ENCODE measurements at places on chromosomes 3 and 15. TPM values are rescaled to one million over a fixed set of nuclear protein-coding genes. Genes with fewer than 3 reads are reported as not detected.

Gene ARL14
- 0.72 TPM for total RNA-seq

Gene TEX55
- not detected for total RNA-seq

- H3K27me3 ChIP-seq = no peaks in the 10 kb centered on the region
- peak; percentile 81 for DNase-seq
- peaks cover 12% of the 10 kb centered on the region for H3K4me1 ChIP-seq
- H3K36me3 ChIP-seq = no peaks in the 10 kb centered on the region
- peak overlapping the region; percentile 5 for H3K4me3 ChIP-seq
These were observed 479.8 kb downstream of the NAALADL2 start for GRCh38 chr3:175338775-175339535.

DNA sequence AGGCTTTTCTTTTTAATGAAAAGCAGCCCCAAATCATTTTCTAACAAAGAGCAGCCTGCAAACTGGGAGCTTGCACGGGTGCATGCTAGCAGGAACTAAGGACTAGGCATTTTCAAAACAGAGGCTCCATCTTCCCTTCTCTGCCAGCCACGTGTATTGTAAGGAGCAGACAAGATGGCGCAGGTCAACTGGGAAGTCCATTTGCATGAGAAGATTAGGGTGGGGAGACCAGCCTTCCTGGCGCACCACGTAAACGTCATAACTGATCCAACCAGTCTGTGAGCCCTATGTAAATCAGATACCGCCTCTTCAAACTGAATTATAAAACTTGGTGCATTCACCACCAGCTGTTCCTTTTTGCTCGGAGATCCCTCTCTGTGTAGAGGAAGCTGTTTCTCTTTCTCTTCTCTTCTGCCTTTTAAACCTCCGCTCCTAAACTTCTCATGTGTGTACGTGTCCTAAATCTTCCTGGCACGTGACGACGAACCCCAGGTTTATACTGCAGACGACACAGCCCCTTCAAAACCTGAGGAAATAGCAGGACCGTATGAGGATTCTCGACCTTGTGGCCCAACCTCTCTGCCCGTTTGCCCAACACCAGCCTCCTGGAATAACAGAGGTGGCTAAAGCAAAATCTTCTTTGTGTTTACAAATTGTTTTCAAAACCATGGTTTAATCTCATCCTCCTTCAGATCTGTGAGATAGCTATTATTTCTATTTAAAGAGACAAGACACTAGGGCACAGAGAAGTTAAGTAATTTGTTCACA is 26.4 kb upstream of the SLC30A4 start:
- DNase-seq = no peak
- no peaks in the 10 kb centered on the region for H3K27me3 ChIP-seq
- H3K4me3 ChIP-seq = no peak overlapping the region
- peak overlapping the region; percentile 76 for H3K27ac ChIP-seq
- peaks cover 14% of the 10 kb centered on the region for H3K4me1 ChIP-seq

DNA sequence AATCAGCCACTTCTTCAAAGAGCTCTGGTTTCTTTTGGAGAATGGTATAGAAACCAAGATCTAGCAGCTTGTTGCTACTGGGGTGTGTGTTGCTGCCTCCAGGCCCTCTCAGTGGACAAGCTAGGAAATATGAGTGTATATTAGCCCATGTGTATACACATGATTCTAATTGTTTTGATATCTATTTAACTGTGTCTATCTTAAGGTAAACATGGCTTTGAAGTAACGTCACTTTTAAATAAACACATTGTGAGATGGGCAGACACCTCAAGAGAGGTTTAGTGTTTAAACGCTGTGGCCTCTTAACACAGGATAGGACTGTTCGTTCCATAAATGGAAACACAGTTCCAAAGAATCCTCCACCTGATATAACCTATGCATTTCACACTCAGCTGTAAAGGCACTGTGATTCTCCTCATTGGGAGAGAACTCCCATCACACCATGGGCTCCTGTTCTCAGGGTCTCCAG is 87.0 kb downstream of the GMPS start:
- H3K36me3 ChIP-seq = no peaks in the 10 kb centered on the region
- no peak for DNase-seq
- no peak overlapping the region for H3K4me3 ChIP-seq
- no peaks in the 10 kb centered on the region for H3K4me1 ChIP-seq

- H3K36me3 ChIP-seq = no peaks in the 10 kb centered on the region
- no peak overlapping the region for H3K4me3 ChIP-seq
- H3K4me1 ChIP-seq = peaks cover 6% of the 10 kb centered on the region
- no peak overlapping the region for H3K27ac ChIP-seq
- DNase-seq = no peak
These were observed 596.9 kb downstream of the ZBBX start for GRCh38 chr3:166783206-166783605.

GRCh38 chr15:42929306-42929848 is 8.8 kb upstream of the TTBK2 start:
- no peak overlapping the region for H3K4me3 ChIP-seq
- no peak for DNase-seq
- H3K27me3 ChIP-seq = no peaks in the 10 kb centered on the region
- H3K36me3 ChIP-seq = no peaks in the 10 kb centered on the region
- H3K4me1 ChIP-seq = no peaks in the 10 kb centered on the region
- H3K27ac ChIP-seq = no peak overlapping the region

Gene BCHE
- total RNA-seq = not detected

GRCh38 chr3:69741032-69741767 is 1.9 kb downstream of the MITF start:
- no peaks in the 10 kb centered on the region for H3K36me3 ChIP-seq
- DNase-seq = no peak
- no peak overlapping the region for H3K27ac ChIP-seq
- peaks cover 13% of the 10 kb centered on the region for H3K4me1 ChIP-seq
- no peak overlapping the region for H3K4me3 ChIP-seq

Gene SPINT1
- 57.9 TPM for total RNA-seq

GRCh38 chr15:75231836-75232235 is 26.3 kb upstream of the GOLGA6C start:
- no peak overlapping the region for H3K27ac ChIP-seq
- no peaks in the 10 kb centered on the region for H3K4me1 ChIP-seq
- peaks cover 53% of the 10 kb centered on the region for H3K27me3 ChIP-seq

GRCh38 chr3:75342425-75342824 is 321.7 kb upstream of the FRG2C start:
- H3K4me1 ChIP-seq = no peaks in the 10 kb centered on the region
- no peak overlapping the region for H3K27ac ChIP-seq
- no peaks in the 10 kb centered on the region for H3K36me3 ChIP-seq
- no peak overlapping the region for H3K4me3 ChIP-seq
- no peak for DNase-seq

Gene ATP8B4
- not detected for total RNA-seq

- peaks cover 77% of the 10 kb centered on the region for H3K27me3 ChIP-seq
- peak; percentile 8 for DNase-seq
- no peaks in the 10 kb centered on the region for H3K4me1 ChIP-seq
- no peak overlapping the region for H3K4me3 ChIP-seq
- H3K36me3 ChIP-seq = no peaks in the 10 kb centered on the region
- no peak overlapping the region for H3K27ac ChIP-seq
These were observed 311.1 kb downstream of the ZPLD1 start for GRCh38 chr3:102745881-102746280.

- no peaks in the 10 kb centered on the region for H3K27me3 ChIP-seq
- H3K27ac ChIP-seq = no peak overlapping the region
- no peaks in the 10 kb centered on the region for H3K4me1 ChIP-seq
- H3K4me3 ChIP-seq = no peak overlapping the region
- DNase-seq = no peak
- peaks cover 8% of the 10 kb centered on the region for H3K36me3 ChIP-seq
These were observed 258.7 kb downstream of the SLCO3A1 start for GRCh38 chr15:92112180-92112579.

Gene RAD18
- 27.5 TPM for total RNA-seq

- H3K27me3 ChIP-seq = no peaks in the 10 kb centered on the region
- no peak for DNase-seq
- no peaks in the 10 kb centered on the region for H3K4me1 ChIP-seq
- no peak overlapping the region for H3K27ac ChIP-seq
These were observed 665.5 kb upstream of the NAALADL2 start for GRCh38 chr3:174193604-174194003.

Gene CACNA2D2
- not detected for total RNA-seq

DNA sequence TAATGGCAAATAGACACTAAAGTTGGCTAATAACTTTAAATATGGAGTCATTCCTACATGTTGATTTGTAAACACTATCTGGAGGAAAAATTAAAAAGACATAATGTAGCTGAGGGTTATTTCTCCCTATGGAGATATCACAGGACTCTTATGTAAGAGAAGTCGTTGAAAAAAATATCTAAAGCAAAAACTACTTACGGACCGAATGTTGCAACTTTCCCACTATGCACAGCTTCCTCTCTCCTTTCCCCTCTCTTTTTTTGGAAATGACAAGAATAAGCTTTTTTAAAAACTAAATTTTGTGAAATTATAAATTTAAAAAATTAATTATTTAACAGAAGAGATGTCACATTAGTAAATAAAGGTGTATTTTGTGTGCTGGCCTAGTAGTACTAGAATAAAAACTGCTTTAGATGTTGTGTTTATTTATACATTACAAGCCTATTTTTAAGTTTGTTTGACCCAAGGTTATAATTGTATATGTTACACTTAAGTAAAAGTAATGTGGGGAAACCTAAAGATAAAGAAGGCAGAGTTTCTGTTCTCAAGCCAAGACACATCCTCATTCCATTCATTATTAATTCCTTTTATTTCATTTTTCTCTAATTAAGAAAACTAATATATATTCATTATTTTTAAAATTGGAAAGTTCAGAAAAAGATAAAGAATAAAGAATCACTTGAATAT is 20.7 kb upstream of the PPARG start:
- H3K4me3 ChIP-seq = no peak overlapping the region
- no peak overlapping the region for H3K27ac ChIP-seq
- no peaks in the 10 kb centered on the region for H3K27me3 ChIP-seq
- no peaks in the 10 kb centered on the region for H3K36me3 ChIP-seq
- peaks cover 12% of the 10 kb centered on the region for H3K4me1 ChIP-seq
- no peak for DNase-seq

DNA sequence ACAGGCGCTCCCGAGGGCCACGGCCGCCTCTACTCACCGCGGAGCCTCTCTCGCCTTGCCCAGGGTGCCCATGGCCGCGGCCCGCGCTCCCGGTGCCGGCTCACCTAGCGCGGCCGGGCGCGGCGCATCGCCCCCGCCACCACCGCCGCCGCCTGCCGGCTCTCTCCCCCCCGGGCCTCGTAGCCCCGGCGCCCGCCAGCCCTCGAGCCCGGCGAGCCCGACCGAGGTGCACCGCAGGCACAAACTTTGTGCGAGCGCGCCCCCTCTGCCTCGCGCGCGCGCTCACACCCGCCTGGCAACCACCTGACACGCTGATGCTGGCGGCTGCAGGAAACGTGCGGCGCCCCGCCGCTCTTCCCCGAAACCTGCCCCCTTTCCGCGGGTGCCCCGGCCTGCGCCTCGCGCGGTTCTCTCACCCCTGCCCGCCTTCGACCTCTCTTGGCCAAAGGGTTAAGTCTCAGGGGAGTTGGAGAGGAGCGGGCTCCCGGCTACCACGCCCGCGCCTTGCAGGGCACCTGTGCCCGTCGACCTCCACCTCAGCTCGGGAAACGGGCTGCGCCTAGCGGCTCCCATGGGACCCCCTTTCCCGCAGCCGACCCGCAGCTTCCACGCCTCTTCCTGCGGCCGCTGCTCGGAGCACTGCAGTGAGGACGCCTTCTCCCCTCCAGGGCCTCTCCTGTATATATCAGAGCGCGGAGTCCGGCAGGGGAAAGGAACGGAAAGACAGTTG is at the start of gene RASGRP1:
Gene RASGRP1, minus strand, starts transcription at position 258 of the 730 bp plus-strand sequence. Its CDS starts 186 bp downstream, at position 72.
- peaks cover 3% of the 10 kb centered on the region for H3K27me3 ChIP-seq
- peak; percentile 66 for DNase-seq
- H3K4me1 ChIP-seq = no peaks in the 10 kb centered on the region
- H3K36me3 ChIP-seq = peaks cover 6% of the 10 kb centered on the region
- H3K27ac ChIP-seq = no peak within 1 kb of the TSS

Gene ZNF502
- 2.4 TPM for total RNA-seq

Gene GPR87
- 51.8 TPM for total RNA-seq

Gene EDC3
- 42.8 TPM for total RNA-seq

Gene GOLGA6L9
- total RNA-seq = 4.1 TPM

Gene TRMT10C
- 32.5 TPM for total RNA-seq

DNA sequence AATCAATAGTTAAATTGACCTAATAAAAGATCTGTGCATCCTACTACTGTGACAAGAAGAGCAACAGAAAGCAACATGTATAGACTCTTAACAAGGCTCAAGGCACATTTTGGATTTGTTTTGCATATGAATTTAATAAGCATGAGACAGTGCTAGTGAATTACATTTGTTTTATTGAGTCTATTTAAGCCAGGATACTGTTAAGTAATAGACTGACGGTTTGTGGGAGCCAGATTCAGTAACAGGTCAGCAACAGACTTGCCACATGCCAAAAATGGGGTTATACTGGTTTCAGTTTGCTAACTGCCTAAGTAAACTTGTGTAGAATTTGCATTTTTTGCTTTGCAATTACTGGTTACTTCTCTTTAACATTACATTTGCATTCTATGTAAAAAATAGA is 54.0 kb downstream of the MBNL1 start:
- DNase-seq = no peak
- H3K27ac ChIP-seq = no peak overlapping the region
- no peaks in the 10 kb centered on the region for H3K27me3 ChIP-seq
- H3K36me3 ChIP-seq = peaks cover 14% of the 10 kb centered on the region
- no peak overlapping the region for H3K4me3 ChIP-seq

Measured in MCF 10A (cell line).